Fibroblast of lung (primary cell): ENCODE measurements at places on chromosomes 7 and 10. TPM values are rescaled to one million over a fixed set of nuclear protein-coding genes. Genes with fewer than 3 reads are reported as not detected.

PKD1L1 gene
- total RNA-seq: under 0.01 TPM in 2 replicates

GIMAP5 gene
- not detected in 2 replicates for total RNA-seq

OR6B1 gene
- total RNA-seq: not detected in 2 replicates

SPDYE2B gene
- not detected in 2 replicates for total RNA-seq

BHLHA15 gene
- total RNA-seq: 0.33 and 0.51 TPM in 2 replicates

DNA sequence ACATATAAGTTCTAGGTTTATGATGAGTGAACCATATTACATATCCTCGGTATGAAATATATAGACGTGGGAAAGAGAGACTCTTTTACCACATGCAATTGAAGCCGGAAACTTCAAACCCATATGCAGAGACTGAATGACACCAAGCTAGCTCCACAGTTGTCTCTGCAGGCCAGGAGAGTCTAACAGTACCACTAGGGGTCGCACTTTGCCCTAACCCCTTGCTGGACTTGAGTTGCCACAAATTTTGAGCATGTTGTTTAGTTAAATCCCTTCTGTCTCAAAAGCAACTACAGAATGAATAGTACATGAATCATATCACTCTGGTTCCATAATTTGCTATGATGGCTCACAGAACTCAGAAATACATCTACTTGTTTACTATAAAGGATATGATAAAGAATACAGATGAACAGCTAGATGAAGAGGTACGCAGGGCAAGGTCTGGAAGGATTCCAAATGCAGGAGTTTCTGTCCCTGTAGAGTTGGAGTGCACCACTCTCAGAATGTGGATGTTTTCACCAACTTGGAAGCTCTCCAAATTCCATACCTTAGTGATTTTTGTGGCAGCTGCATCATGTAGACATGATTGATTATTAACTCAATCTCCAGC lies 112.4 kb upstream of the YAE1 start:
- DNase-seq: peak; percentile 39
- no peaks in the 10 kb centered on the region for H3K36me3 ChIP-seq
- no peak overlapping the region for H3K4me3 ChIP-seq
- H3K4me1 ChIP-seq: no peaks in the 10 kb centered on the region
- no peaks in the 10 kb centered on the region for H3K27me3 ChIP-seq

DNA sequence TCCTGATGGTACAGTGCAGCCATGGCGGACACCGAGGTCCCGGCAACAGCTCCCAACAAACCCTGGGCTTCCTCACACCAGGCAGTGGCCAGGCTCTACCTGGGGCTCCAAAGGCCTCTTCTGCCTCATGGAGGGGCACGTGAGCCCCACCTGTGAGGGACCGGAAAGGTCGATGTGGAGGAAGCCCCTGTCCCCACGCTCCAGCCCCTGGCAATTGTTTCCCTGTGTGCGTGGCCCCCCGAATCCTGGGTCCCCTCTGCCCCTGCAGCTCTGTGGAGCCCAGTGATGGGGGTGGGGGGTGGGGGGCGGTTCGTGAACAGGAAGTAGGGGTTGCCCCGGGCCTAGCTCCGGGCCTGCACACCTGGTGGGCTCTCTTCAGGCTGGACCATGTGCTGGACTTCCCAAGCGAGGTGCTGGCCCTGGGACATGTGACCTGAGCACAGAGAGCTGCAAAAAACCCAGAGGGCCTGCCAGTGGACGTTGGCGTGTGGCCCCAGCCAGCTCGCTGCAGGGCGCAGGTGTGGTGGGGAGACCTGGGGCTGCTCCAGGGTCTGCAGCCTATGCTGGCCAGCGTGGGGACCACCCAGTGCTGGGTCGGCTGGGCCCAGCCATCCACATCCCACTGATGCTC lies 72.6 kb downstream of the INPP5A start:
- no peak for DNase-seq
- no peaks in the 10 kb centered on the region for H3K36me3 ChIP-seq
- no peaks in the 10 kb centered on the region for H3K27me3 ChIP-seq
- no peak overlapping the region for H3K4me3 ChIP-seq

DNA sequence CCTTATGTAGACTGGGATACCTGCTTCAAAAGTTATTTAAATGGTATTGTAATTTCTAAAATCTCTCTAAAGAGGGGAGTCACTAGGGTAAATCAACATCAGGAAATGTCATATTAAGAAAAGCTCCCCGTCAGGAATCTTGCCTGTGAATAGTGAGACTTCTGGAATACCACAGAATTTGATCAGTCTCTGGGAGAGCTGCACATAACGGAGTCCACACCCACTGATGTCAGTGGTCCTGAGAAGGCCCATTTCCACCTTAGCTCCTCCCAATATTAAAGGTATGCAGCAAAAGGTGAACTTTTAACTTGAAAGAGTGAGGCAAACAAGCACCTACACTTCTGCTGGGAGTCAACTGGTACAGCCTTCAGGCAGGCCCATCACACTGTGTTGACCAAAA lies 27.3 kb downstream of the STN1 start:
- no peak overlapping the region for H3K27ac ChIP-seq
- H3K4me1 ChIP-seq: peaks cover 25% of the 10 kb centered on the region
- H3K4me3 ChIP-seq: no peak overlapping the region
- no peak for DNase-seq

DNA sequence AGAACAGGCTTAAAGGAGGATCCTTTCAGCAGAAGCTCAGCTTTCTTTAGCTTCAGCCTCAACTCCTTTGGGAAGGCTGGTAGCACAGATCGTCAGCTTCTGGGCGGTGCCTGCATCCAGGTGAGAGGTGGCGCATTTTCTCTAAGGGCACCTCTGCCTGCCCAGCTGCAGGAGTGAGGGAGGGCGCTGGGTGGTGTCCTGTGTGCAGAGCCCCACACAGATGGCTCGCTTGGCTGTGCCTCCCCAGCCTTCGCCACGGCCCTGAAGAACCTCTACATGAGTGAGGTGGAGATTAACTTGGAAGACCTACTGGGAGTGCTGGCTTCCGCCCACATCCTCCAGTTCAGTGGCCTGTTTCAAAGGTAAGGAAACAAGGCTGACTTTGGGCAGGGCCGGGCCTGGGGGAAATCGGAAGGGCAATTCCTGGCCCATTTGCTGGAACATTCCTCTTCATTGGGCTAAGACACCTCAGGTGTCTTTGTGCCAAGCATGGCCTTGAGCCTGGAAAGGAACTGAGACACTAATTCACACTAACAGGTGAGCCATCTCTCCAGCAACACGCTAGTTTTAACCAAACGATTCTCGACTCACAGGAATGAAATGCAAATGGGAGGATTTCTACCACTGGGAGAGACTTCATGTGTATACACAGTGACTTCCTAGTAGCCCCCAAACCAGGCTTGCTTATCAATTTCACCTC lies 19.9 kb downstream of the BTBD16 start:
- DNase-seq: no peak
- no peak overlapping the region for H3K27ac ChIP-seq
- H3K4me1 ChIP-seq: peaks cover 5% of the 10 kb centered on the region
- H3K36me3 ChIP-seq: no peaks in the 10 kb centered on the region
- no peak overlapping the region for H3K4me3 ChIP-seq

DNA sequence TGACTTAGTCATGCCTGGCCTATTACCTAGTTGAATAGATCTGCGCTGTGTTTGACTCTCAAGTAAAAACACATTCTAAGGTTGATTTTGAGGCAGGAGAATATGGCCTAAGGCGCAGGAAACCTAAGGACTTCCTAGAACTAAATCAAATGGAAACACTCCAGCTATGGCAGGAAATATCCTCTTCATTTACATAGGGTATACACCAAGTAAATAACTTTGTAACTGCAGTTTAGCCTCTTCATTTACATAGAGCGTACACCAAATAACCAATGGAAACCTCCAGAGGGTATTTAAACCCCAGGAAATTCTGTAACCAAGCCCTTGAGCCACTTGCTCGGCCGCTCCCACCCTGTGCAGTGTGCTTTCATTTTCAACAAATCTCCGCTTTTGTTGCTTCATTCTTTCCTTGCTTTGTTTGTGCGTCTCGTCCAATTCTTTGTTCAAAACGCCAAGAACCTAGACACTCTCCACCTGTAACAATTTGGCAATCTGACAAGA lies 35.6 kb upstream of the XRCC2 start:
- no peak overlapping the region for H3K4me3 ChIP-seq
- H3K27ac ChIP-seq: no peak overlapping the region
- H3K36me3 ChIP-seq: no peaks in the 10 kb centered on the region
- H3K4me1 ChIP-seq: no peaks in the 10 kb centered on the region
- peak; percentile 3 for DNase-seq
- no peaks in the 10 kb centered on the region for H3K27me3 ChIP-seq

- no peak for DNase-seq
- no peak overlapping the region for H3K4me3 ChIP-seq
- no peaks in the 10 kb centered on the region for H3K4me1 ChIP-seq
- no peaks in the 10 kb centered on the region for H3K36me3 ChIP-seq
Measured at GRCh38 chr10:1426786-1427185, 310.5 kb downstream of the ADARB2 start.

GRCh38 chr7:144049491-144049890 lies 743 bp downstream of the OR2A5 start:
- no peak for DNase-seq
- no peak overlapping the region for H3K4me3 ChIP-seq
- no peak overlapping the region for H3K27ac ChIP-seq
- no peaks in the 10 kb centered on the region for H3K4me1 ChIP-seq
- no peaks in the 10 kb centered on the region for H3K27me3 ChIP-seq

GRCh38 chr10:95026461-95026860 lies 42.8 kb downstream of the CYP2C8 start:
- no peak overlapping the region for H3K4me3 ChIP-seq
- no peak for DNase-seq
- H3K27ac ChIP-seq: no peak overlapping the region
- H3K36me3 ChIP-seq: no peaks in the 10 kb centered on the region
- H3K27me3 ChIP-seq: no peaks in the 10 kb centered on the region

- no peaks in the 10 kb centered on the region for H3K36me3 ChIP-seq
- H3K4me3 ChIP-seq: no peak overlapping the region
- no peaks in the 10 kb centered on the region for H3K4me1 ChIP-seq
- no peaks in the 10 kb centered on the region for H3K27me3 ChIP-seq
- peak; percentile 36 for DNase-seq
- H3K27ac ChIP-seq: no peak overlapping the region
Measured at GRCh38 chr10:34163075-34163905, 651.8 kb downstream of the PARD3 start.

DNA sequence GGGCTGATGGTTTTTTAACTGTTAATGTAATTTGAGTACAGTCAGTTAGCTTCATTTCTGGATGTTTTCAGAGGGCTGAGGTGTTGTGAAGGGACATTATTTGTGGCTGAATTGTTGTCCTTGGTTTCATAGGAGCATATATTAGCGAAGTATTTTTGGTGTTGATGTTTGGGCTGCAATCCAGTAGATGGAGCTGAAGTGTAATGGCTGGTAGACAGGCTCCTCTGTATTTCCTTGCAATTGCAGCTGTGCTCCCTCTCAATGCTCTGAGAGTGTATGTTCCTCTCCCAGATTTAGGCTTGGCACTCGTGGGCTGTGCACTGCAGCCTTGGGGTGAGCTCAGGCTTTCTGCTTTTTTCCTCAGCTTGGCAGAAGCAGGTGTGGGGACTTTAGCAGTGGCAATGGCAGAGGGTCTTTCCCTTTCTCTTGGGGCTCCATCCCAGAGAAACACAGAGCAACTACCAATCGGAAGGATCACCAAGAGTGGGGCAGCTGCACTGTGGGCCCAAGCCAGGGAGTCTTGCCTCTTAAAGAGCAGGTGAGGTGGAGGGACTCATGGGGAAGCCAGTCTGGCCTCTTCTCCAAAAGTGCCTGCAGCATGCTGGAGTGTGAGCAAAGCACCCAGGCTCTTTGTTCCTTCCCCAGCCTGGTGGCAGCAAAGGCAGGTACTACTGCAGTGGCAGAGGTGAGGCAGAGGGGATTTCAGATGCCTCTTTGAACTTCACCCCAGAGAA lies 544.4 kb downstream of the SH2D4B start:
- H3K27ac ChIP-seq: no peak overlapping the region
- DNase-seq: no peak
- no peaks in the 10 kb centered on the region for H3K36me3 ChIP-seq
- no peaks in the 10 kb centered on the region for H3K27me3 ChIP-seq
- no peaks in the 10 kb centered on the region for H3K4me1 ChIP-seq

- DNase-seq: peak; percentile 82
- no peaks in the 10 kb centered on the region for H3K36me3 ChIP-seq
- no peaks in the 10 kb centered on the region for H3K27me3 ChIP-seq
- no peak overlapping the region for H3K27ac ChIP-seq
- H3K4me1 ChIP-seq: no peaks in the 10 kb centered on the region
Measured at GRCh38 chr10:116038259-116038658, 234.7 kb downstream of the GFRA1 start.

DNA sequence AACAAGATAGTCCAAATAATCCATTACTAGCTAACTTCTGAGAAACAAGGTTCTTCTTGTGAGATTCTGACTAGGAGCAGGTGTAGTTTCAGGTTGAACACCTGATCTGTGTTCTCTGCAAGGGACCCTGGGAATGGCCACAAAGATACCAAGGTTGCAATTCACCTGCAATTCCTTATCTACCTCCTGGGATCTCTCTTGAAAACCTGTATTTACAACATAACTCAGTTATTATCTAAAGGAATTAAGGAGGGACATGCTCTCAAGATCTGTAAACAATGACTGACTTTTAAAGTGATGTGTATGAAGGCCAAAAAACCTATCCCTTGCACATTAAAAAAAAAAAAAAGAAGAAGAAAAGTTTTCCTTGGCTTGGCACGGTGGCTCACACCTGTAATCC lies 54.8 kb downstream of the ABLIM1 start:
- H3K4me3 ChIP-seq: no peak overlapping the region
- no peak for DNase-seq
- H3K27me3 ChIP-seq: no peaks in the 10 kb centered on the region
- no peak overlapping the region for H3K27ac ChIP-seq

GRCh38 chr10:126387041-126387921 lies 996 bp downstream of the ADAM12 start:
- DNase-seq: peak; percentile 81
- H3K4me1 ChIP-seq: peaks cover 15% of the 10 kb centered on the region
- peak overlapping the region; percentile 76 for H3K4me3 ChIP-seq

- no peaks in the 10 kb centered on the region for H3K36me3 ChIP-seq
- H3K27me3 ChIP-seq: no peaks in the 10 kb centered on the region
- DNase-seq: no peak
Measured at GRCh38 chr7:18656362-18656761, 160.8 kb downstream of the HDAC9 start.

DNA sequence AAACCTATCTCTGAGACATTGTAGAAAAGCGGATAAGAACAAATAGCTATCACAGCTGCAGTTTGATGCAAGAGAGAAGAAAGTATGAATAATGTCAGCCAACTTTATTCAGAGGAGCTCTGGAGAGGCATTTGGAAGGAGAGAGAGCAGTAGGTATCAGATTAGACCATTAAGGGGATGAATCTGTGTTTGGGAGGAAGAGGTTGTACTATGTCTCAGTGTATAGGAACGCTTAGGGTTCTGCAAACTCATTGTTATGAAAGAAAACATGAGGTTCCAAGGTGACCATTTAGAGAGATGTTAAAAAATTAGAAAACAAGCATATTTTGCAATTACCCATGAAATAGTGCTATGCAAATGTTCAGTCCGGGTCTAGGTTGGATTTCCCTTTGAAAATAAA lies 207.5 kb upstream of the GNAI1 start:
- no peak for DNase-seq
- no peaks in the 10 kb centered on the region for H3K27me3 ChIP-seq
- no peaks in the 10 kb centered on the region for H3K36me3 ChIP-seq
- no peak overlapping the region for H3K4me3 ChIP-seq
